Skin of body (tissue), 3 donors: ENCODE measurements at places on chromosomes 3 and 15. TPM values are rescaled to one million over a fixed set of nuclear protein-coding genes. Genes with fewer than 3 reads are reported as not detected.

PCOLCE2 gene
- total RNA-seq, result 2.4 TPM

SHF gene
- 12.3 TPM for total RNA-seq

CA12 gene
- total RNA-seq, result 4.3 TPM

PRR23A gene
- not detected for total RNA-seq

DPPA2 gene
- not detected for total RNA-seq

GOLGA6A gene
- total RNA-seq, result 0.89 TPM

UCN2 gene
- total RNA-seq, result 1.4 TPM

CYP1A2 gene
- total RNA-seq, result 0.10 TPM

- no peak for DNase-seq
Observed at GRCh38 chr3:187040516-187041361, 98.6 kb downstream of the RPL39L start.

DNA sequence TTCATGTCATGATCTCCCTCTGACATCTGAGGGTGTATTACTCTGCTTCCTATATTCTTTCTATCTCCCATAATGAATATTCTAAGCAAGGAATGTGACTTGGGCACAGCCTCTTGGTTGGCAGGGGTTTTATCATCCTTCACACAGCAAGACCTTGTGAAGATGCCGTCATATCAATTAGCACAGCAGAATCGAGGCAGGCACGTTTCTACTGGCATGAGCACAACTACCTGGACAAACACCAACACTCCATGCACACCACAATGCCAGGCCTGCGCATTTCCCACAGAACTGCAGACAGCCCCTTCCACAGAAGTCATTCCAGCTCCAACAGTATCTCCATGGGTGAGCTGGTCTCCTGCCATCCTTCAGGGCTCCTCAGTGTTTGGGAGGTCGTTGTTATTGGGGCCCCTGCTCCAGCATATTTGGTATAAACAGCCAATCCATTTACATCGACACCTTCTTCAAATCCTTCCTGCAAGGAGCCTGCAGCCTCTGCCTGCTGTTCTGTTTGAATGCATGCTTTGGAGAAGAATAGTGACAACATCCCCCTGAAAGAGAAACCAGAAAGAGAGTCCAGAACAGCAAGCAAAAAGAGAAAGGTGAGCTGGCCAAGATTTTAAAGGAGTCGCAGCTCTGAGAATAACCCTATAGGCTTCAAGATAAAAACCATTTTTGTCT lies 275.5 kb downstream of the SHOX2 start:
- DNase-seq, result no peak

DNA sequence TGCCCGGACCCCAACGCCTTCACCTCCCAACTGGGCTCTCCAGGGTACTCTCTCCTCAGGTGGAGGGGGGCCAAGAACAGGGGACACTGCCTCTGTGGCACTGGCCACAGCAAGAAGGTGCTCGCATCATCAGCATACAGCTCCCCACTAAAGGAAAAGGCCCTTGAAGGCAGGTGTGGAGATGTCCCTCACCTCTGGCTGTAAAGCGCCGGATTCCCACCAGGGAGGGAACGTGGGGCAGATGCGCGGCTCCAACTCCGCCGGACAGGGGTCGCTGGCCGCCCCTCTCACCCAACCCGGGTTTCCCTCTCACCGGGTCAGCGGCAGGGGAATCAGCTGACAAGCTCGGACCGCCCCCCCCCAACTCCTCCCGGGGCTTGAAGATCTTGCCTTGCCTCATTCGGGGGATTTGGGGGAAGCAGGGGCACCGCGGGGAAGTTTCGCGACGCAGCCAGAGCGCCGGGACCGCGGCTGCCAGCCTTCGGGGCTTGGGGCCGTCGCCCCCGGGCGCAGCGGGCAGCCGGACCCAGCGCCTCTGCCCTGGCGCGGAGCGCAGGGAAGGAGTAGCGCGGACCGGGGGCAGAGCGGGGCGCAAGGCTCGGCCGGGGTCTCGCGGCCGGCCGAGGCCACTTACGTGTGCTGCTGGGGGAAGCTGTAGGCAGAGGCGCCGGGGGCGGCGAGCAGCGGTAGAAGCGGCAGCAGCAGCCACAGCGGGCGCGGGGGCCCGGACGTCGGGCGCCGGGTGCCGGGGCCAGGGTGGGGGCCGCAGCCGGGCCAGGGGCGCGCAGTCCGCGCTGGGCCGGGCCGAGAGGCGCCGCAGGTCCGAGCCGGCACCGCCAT lies 630 bp downstream of the CACNA2D2 start:
- DNase-seq, result no peak

- no peak for DNase-seq
Observed at GRCh38 chr15:37881237-37882013, 53.0 kb upstream of the TMCO5A start.

DNA sequence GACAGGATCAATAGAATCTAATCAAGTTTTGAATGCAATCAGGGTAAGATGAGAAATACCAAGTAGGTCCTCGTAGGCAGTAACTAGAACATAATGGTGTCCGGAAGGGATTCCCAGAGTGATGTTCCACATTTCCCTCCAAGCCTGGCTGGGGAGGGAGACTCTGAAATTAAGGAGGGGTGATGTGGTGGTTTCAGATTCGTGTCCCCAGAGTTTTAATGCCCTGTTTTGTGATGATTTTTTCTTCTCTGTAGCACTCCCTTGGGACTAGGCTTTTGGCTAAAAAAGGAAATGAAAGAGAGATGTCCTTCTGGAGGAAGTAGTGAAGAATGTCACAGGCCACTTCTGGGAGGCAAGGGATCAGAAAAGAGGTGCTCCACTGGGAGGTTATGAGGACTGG lies 108.3 kb upstream of the CACNA2D3 start:
- peak; percentile 6 for DNase-seq

GRCh38 chr15:72967811-72968530 lies 84.3 kb upstream of the NEO1 start:
- DNase-seq, result no peak

DNA sequence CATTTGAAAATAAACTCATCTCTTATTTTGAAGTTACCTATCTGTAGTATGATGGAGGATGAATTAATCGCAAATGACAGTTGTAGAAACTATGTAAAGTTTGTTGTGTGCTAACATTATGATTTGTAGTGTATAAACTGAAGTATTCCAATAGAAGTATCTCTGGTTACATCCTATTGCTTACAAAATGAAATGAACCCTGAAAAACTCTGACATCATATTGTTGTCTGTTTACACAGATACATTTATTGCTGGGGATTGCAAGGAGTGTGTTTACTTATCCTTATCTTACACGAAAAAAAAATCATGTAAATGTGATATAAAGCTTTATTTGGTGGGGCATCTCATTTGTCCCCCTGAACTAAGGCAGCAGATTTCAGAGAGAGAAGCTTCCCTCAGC lies 2.6 kb upstream of the ABHD10 start:
- DNase-seq, result no peak

DNA sequence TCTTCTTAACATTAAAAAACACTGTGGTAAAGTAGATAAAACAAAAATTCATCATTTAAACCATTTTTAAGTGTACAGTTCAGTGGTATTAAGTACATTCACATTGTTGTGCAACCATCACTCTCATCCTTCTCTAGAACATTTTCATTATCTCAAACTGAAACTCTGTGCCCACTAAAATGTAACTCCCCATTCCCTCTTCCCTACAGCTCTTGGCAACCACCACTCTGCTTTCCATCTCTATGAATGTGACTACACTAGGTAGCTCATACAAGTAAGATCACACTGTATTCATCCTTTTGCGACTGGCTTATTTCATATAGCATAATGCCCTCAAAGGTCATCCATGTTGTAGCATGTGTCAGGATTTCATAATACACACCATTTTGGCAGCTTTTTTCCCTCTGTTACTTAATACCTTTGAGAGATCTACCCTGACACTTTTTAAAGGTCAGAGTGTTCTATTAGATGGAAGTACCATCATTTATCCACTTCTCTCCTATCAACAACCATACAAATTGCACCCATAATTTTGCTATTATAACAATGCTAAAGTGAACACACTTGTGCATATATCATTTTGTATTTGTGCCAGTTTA lies 42.9 kb upstream of the FRMD4B start:
- DNase-seq, result no peak

DNA sequence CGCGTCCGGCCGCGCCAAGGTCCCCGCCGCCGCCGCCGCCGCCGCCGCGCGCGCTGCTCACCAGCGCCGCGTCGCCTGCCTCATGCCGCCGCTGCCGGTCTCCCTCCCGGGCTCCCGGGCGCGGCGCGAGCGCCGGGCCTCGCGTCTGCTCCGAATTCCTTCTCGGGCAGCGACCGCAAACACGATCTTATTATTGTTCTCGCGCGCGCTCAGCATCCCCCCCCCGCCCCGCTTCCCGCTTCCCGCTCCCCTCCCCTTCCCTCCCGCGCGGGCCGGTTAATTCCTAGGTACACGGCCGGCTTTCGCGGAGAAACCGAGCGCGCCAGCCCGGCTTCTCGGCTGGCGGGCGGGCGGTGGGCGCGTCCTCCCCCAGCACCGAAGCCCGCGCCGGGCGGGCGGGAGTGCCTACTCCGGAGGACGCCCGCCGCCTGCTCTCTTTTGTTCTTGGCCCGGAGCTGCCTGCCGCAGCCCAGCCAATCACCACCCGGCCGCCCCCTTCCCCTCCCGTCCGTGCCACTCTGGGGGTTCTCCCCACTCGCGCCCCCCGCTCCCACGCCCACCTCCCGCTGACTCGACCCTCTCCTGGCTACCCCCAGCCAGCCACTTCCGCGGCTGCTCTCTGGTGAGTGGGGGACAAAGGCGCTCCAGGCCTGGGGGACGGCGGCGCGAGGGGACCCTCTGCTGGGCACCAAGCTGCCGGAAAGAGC lies at the start of gene HDGFL3:
TSS of gene HDGFL3 (minus strand) at position 164 of the 707 bp plus-strand sequence. CDS start 409 bp downstream, outside the sequence.
- DNase-seq, result peak; percentile 45

DNA sequence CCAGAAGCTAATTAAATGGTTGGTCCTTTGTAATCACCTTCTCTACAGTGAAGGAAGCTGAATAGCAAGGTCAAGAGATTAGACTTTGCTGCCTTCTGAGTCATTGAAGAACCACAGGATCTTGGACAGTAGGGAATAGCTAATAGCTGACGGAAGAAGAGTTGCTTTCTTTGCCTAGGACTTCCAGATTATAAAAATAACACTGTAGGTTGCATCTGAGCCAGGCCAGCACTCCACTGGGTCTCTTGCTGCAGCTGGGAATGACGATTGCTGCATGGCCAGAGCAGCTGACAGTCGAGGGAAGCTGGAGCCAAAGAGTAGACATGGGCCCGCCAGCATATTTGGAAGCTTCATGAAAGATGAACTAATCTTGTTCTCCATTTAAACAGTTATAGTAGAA lies 81.5 kb upstream of the KCNMB2 start:
- DNase-seq, result peak; percentile 79

DNA sequence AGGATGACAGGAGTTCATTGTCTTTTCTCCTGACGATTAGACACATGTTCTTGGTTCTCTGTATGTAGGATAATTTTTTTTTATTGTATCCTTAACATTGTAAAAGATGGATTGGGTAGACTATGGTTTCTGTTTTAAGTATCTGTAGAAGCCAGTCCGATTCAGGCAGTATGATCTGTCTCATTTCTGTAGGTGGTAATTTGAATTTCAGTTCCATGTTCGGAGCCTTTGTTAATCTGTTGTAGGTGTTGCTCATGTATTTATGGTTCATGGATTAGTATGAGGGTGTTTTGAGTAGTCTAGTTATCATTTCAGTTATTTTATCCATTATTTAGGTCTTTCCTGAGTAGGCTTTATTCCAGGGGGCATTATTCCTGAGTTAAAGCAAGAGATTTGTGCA lies 32.4 kb upstream of the MME start:
- DNase-seq, result no peak

DNA sequence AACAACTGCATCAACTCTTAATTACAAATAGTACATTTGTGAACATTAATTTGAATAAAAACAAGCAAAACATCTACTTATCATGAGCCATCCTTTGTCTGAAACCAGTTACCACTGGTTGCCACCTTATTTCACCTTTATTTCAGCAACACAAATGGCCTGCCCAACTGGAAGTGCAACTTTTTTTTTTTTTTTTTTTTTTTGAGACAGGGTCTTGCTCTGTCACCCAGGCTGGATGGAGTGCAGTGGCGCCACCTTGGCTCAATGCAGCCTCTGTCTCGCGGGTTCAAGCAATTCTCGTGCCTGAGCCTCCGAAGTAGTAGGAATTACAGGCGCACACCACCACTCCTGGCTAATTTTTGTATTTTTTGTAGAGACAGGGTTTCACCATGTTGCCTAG lies 13.1 kb downstream of the WDR82 start:
- no peak for DNase-seq

DNA sequence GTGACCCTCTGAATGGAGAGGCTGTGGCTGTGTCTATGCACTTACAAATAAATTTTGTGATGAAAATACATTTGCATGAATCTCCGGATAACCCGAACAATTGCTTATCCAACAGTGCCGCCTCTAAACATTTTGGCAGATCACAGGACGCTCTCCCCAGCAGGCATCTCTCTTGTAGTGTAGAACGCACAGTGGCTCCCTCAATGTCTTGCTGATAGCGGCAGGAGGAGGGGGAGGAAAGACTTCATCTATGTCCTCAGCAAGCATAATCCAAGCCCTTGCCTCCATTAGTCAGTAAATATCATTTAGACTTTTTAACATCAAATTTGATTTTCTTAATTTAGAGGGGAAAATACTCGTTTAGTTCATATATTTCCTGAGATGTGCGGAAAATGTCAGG lies 318.1 kb upstream of the IGF1R start:
- no peak for DNase-seq

DNA sequence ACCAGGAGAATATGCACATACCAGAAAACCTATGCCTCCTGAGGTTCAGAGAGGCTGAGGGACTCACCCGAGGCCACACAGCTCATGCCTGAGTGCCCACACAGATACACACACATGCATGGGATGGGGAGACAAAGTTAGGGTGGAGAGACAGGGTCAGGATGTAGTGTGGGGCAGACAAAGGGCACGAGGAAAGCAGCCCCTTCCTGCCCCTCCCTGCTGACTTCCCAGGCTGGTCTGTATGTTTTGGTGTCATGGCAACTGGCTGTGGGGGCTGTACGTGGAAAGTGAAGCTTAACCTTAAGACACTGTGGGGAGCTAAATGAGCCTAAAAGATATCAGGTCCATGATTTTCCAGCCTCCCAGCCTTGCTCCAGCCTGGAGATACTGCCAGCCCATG lies 57.8 kb downstream of the EPHB3 start:
- DNase-seq, result no peak

- no peak for DNase-seq
Observed at GRCh38 chr15:45111390-45112142, 2.4 kb downstream of the DUOX2 start.

DNA sequence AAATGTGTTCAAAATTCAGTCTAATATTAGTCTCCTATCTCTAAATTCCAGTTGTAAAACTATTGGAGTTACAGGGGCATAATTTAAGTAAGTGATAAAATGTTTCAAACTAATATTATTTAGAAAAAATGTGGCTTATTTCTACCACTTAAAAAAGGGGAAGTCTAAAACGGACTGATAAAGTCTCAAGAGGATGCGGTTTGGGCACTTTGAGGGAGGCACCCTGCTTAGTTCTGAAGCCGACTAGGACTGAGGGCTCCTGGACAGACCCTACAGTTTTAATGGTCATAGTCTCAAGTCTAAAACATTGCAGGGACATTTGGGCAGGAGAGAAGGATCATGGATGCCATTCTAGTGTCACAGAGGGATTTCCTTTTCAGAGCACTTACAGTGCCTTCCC lies 566.3 kb downstream of the NR2F2 start:
- DNase-seq, result no peak

DNA sequence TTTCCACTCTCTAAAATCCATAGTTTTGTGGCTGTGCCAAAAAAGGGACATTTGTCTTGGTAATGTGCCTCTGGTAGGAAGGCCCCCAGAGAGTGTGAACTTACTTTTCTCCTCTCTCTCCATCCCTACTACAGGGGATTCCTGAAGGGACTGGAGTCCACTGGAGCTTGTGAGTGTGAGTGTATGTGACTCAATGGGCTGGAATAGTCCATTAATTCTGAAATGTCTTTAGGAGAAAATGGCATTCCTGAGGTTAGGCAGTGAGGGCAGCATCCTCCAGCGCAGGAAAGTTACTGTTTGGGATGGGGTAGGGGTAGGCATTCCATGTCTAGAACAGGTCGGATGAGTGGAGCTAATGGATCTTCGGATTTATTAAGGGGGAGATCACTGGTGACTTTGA lies 59.8 kb upstream of the CACNA2D3 start:
- DNase-seq, result no peak
